ENCODE measurements at places on chromosomes 2 and 18. TPM values are rescaled to one million over a fixed set of nuclear protein-coding genes. Genes with fewer than 3 reads are reported as not detected.
A peak's percentile ranks its signal among the peaks of the same experiment; 100 is the strongest.

The PIEZO2 gene
- 25.9 TPM for total RNA-seq

DNA sequence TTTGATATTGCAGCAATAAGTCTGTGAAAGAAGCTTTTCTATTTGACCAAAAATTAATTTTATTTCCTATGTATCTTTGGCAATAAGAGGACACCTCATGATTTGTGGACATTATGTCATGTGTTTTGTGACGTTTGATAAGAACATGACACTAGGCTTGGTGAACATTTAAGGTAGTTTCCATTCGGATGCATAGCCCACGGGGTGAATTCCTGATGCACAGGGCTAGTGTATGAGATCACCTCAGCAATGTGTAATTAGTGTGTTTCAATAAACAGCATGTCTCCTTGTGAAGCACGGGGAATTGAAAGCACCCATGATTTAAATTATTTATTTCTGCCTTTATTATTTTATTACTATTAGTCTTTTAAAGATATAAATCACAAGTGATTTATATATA lies 146.1 kb upstream of the LINC00305 start:
- DNase-seq = no peak

The CTAGE1 gene
- not detected for total RNA-seq

DNA sequence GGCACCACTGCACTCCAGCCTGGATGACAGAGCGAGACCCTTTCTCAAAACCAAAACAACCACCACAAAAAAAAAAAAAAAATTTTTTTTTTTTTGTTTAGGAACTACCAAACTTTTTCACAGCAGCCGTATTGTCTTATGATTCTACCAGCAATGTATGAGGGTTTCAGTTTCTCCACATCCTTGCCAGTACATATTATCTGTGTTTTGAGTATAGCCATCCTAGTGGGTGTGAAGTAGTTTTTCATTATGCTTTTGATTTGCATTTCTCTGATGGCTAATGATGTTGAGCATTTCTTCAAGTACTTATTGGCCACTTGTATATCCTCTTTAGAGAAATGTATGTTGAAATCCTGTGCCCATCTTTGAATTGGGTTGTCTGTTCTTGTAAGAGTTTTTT lies 51.7 kb downstream of the COX7A2L start:
- no peak for DNase-seq

- DNase-seq = no peak
Observed at GRCh38 chr2:207072571-207072970, 93.2 kb downstream of the KLF7 start.

The EDAR gene
- not detected for total RNA-seq

DNA sequence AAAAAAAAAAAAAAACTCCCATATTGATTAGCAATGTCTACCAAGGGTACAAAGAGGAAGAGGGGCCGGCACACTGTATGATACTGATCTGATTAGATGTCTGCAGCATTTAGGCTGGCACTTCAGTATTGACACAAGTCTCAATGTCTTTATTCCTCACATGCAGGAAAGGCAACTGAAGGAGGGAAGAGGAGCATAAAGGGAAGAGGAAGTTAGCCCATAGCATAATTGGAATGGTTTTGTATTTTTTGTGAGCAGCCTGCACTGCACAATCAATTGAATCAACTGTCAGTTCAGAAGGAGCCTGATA lies 79.0 kb downstream of the DNER start:
- DNase-seq = no peak

The TMEM182 gene
- not detected for total RNA-seq

The KCNIP3 gene
- 12.0 TPM for total RNA-seq

GRCh38 chr2:231709636-231709980 lies 1.3 kb downstream of the PTMA start:
- DNase-seq = peak; percentile 84

- DNase-seq = no peak
Observed at GRCh38 chr18:12423820-12424219, 16.1 kb downstream of the PRELID3A start.

DNA sequence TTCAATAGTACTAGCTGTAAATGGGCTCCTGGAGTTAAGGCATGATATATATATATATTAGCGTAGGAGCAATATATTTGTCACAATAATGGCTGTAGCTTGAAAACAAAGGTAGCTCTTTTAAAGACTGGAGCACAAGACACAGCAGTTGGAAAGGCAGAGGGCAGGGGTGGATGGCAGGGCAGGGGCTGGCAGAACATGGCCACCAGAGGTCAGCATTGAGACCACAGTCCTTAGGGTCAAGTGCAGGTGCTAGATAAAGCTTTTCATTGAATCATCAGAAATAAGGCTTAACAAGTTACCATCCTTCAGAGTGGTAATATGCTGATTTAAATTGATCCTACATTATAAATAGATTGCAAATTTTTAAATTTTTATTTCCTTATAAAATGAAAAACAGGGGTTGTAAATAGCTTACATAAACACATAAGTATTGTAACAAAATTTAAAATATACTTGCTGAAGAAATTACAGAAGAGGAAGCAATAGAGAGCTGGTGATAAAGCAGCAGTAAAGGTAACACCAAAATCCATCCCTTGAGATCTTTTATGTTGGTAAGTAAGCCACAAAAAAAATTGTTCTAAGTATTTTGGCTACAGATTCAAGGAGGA lies 161.2 kb upstream of the PIEZO2 start:
- no peak for DNase-seq

DNA sequence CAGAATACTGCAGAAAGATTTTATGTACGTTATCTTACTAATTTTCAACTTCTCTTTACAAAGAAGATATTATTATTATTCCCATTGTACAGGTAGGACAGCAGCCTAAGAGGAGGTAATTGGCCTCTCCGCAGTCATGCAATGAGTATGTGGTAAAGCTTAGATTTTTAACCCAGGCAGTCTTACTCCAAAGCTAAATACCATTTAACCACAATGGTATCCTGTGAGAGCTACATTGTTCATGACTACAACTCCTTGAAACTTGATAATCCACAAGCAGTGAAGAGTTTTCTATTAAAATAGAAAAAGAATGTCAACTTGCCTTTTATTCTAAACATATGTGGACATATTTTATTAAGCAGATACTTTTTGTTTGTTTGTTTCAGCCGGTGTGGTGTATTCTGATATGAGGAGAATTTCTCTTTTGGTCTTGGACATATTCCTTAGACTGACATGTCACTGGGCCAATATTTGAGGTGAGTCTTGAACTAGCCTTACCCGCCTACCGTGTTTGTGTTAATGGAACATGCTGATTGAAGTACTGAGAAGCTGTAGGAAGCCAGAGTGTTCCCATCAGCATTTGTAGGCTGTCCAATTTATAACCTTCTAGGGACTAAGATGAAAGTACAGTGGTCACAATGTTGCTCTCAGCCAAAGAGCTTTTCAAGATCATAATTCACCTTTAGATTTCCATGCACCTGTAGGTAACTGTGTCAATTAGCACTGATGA lies 293.9 kb upstream of the DCC start:
- DNase-seq = no peak

The GYPC gene
- total RNA-seq = 123 TPM

DNA sequence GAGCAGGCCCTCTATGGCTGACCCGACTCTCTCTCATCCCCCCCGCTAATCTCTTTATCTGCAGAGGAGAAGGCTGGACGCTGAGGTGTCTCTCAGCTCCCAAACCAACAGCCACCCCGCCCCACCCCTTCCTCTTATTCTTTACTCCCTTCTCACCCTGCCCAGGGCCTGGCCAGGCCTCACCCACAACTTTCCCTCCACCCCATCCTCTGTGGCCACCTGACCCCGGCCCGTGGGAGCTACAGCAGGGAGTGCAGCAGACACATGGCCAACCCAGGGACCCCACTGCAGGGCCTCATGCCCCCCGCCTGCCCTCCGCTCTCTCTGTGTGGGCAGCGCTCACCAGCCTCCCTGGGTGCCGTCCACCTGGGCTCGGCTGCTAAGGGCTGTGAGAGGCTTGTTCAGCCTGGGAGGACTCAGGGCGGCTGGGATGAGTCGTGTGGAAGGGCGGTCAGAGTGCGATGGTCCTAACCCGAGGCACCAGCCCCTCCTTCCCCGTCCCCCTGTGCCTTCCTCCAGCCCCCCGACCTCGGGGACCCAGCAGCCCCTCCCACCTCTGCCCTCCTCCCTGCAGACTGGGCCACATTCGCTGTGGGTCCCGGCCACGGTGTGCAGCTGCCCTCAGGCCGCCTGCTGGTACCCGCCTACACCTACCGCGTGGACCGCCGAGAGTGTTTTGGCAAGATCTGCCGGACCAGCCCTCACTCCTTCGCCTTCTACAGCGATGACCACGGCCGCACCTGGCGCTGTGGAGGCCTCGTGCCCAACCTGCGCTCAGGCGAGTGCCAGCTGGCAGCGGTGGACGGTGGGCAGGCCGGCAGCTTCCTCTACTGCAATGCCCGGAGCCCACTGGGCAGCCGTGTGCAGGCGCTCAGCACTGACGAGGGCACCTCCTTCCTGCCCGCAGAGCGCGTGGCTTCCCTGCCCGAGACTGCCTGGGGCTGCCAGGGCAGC lies 6.8 kb downstream of the NEU4 start:
- peak; percentile 61 for DNase-seq

DNA sequence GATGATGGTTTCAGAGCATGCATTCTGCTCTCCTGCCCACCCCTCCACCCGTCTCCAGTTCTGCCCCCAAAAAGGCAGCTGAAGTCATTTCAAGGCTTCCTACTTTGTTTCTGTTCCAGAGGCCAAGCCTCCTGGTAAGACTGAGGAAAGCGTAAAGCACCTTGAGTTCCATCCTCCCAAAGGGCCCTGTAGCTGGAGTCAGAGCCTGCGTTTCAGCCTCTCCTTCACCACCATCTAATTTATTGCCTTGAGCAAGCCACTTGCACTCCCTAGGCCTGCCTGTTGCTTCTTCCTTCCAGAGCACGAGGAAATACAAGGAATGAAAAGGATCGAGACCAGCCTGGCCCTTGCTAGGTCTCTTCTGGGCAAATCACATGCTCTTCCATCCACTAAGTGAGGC lies 244.2 kb upstream of the RAB12 start:
- no peak for DNase-seq
